ENCODE measurements at places on chromosomes 3 and 15.

GRCh38 chr3:122273498-122273897 lies 51.5 kb upstream of the CSTA start:
- DNase-seq: no peak

- no peak for DNase-seq
Observed at GRCh38 chr3:133855772-133856171, 39.9 kb downstream of the RAB6B start.

DNA sequence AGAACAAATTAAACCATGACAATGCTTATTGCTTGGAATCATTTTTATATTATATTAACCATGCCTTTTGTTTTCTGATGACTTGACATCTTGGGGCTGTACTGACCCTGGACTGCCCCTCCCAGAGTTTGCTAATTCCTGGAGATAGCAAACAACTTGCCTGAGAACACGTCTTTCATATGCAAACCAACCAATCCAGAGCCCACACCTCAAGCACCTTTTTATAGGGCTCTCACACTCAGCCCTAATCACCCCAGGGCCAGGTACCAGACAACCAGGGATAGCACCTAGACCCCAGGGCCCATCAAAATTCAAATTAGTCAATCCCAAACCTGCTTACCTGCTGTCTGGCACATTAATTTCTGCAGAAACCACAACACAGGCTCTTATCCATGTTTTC lies 36.9 kb downstream of the MRPS11 start:
- DNase-seq: no peak

DNA sequence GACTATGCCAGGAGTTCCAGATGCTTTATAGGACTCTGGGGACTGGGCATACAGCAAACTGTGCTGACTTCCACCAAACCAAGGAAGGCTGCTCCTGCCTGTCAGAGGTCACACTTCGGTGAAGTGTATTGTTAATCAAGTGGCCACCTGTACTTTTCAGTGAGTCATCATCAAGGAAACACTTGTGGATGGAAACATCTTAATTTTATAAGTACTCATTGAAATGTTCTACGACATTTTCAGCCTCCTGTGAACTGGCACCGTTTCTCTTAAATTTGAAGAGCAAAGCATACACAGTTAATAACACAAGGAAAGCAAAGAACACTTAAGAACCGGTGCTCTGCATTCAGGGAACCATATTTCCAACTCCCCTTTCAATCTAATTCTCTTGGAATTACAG lies 801.7 kb upstream of the DPPA4 start:
- no peak for DNase-seq

Data from fibroblast of gingiva (primary cell).